ENCODE measurements at places on chromosomes 6 and 20.

- no peak within 1 kb of the TSS for H3K27ac ChIP-seq
- no peak for DNase-seq
Observed at GRCh38 chr6:30163090-30163917, at the start of gene TRIM15. TSS of gene TRIM15 (plus strand) at chr6:30163546. CDS start at chr6:30163685, 139 bp downstream.

GRCh38 chr6:31587791-31588777 lies 2.0 kb downstream of the LST1 start:
- no peak overlapping the region for H3K27ac ChIP-seq
- no peaks in the 10 kb centered on the region for H3K36me3 ChIP-seq
- no peak for DNase-seq
- peaks cover under 1% of the 10 kb centered on the region for H3K27me3 ChIP-seq
- no peak overlapping the region for H3K4me3 ChIP-seq

GRCh38 chr20:33159713-33160112 lies 8.2 kb upstream of the BPIFA2 start:
- no peaks in the 10 kb centered on the region for H3K36me3 ChIP-seq
- peaks cover 5% of the 10 kb centered on the region for H3K27me3 ChIP-seq
- H3K4me3 ChIP-seq = no peak overlapping the region
- no peak for DNase-seq
- no peaks in the 10 kb centered on the region for H3K4me1 ChIP-seq

GRCh38 chr6:30260036-30260504 lies 46.9 kb upstream of the TRIM26 start:
- H3K27me3 ChIP-seq = peaks cover 9% of the 10 kb centered on the region
- DNase-seq = no peak
- peak overlapping the region; percentile 68 for H3K4me3 ChIP-seq

DNA sequence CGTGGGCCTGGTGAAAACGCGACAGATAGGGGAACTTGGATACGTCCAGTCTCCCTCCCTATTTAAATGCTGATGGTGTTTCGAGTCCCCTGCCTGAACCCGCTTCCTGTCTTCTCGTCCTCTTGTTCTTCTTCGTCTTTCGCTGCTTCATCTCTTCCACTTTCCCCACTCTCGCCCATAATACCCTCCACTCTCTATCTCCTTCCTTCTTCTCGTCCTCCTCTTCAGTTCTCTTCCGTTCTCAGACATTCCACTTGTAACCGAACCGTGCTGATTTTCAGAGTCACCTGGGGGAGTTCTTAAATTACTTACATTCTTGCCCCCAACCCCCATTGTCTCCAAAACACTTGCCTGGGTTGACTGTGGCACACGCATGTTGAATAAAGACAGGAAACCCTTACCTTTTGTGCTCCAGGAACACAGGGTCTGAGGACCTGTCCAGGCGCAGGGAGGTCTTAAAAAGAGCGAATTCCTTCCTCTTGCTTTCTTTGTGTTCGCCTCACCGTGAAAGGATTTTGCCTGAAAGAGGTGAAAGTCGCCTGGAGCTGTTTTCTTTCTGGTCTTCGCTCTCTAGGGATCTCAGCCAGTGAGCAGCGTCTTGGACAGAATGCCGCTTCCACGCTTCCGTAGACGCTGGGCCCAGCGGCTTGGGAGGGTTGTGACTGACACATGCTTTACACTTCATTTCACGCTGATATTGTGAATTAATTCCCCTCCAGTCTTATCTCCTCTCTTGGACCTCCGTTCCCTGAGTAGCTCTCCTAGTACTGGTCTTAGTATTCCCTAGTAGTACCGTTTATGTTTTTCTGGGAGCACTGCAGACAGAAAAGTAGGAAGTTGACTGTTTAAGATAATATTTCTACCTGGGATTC lies 184.0 kb downstream of the GPX5 start:
- peak overlapping the region; percentile 95 for H3K27ac ChIP-seq
- H3K4me3 ChIP-seq = peak overlapping the region; percentile 94
- peaks cover 2% of the 10 kb centered on the region for H3K27me3 ChIP-seq

- H3K27me3 ChIP-seq = no peaks in the 10 kb centered on the region
- H3K27ac ChIP-seq = no peak overlapping the region
- no peak for DNase-seq
Observed at GRCh38 chr6:118872726-118873125, 21.2 kb upstream of the ASF1A start.

DNA sequence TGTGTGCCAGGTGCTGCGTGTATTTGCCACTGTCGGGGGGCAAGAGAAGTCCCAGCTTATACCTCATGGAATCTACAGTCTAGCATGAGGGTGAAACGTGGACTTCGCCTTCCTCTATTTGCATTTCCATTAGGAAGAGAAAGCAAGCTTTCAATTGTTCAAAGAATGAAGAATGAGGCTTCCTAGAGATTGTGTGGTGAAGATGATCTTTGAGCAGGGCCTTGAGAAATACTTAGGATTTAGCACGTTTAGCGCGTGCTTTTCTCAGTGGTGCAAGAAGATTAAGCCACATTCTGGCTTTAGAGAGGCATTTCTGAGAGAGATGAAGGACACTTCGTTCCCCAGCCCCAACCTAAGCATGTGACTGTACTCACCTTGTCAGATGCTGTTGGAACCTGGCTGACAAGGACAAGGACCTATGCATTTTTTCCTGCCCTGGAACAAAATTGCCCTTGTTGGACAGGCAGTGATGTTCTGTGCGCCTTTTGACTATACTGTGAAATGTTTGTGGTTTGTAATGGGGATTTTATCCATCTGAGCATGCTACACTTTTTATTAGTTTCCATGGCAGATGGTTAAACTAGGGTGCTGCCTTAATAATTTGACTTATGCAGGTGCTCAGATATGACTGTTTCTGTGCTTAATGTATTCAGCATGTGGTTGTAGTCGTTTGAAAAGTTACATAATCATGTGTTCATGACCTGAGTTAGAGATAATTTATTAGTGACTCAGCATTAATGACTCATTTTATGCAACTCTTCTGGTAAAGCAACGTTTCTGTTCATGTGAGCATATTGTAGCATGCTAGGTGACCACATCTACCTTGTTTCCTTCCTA lies 10.7 kb downstream of the TULP4 start:
- H3K4me3 ChIP-seq = no peak overlapping the region
- DNase-seq = no peak
- H3K27ac ChIP-seq = no peak overlapping the region
- no peaks in the 10 kb centered on the region for H3K36me3 ChIP-seq
- peaks cover 7% of the 10 kb centered on the region for H3K4me1 ChIP-seq

DNA sequence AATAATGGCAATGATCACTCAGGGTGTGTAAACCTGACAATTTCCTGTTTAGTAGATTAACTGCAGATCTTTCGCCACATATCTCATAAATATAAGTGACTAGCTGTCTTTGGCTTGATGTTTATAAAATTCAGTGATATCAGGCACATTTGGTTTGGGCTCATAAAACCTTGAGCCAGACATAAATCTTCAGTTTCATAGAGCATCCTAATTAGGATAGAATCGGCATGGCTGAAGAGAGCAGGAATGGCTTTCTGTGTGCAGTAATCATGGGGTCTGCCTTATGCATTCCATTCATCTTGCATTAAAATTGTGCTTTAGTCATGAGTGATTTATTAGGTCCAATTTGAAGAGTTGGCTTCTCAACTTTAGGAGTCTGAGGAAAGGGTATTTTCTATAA lies 27.2 kb downstream of the AIG1 start:
- no peaks in the 10 kb centered on the region for H3K36me3 ChIP-seq
- DNase-seq = no peak
- no peak overlapping the region for H3K4me3 ChIP-seq

GRCh38 chr6:82246802-82247504 lies 591 bp downstream of the IBTK start:
- peak overlapping the region; percentile 95 for H3K27ac ChIP-seq
- H3K36me3 ChIP-seq = no peaks in the 10 kb centered on the region
- peak overlapping the region; percentile 96 for H3K4me3 ChIP-seq
- H3K4me1 ChIP-seq = peaks cover 24% of the 10 kb centered on the region
- H3K27me3 ChIP-seq = no peaks in the 10 kb centered on the region

- peaks cover 6% of the 10 kb centered on the region for H3K4me1 ChIP-seq
- no peak overlapping the region for H3K27ac ChIP-seq
- peaks cover 9% of the 10 kb centered on the region for H3K27me3 ChIP-seq
- DNase-seq = no peak
- no peak overlapping the region for H3K4me3 ChIP-seq
Observed at GRCh38 chr20:9066191-9066590, 2.7 kb upstream of the PLCB4 start.

GRCh38 chr20:46349035-46349741 lies 40.9 kb upstream of the CDH22 start:
- H3K4me3 ChIP-seq = peak overlapping the region; percentile 18
- no peak overlapping the region for H3K27ac ChIP-seq
- peaks cover 17% of the 10 kb centered on the region for H3K27me3 ChIP-seq
- peak; percentile 81 for DNase-seq
- peaks cover 19% of the 10 kb centered on the region for H3K4me1 ChIP-seq

GRCh38 chr6:163814494-163815364 lies 400.2 kb downstream of the QKI start:
- no peaks in the 10 kb centered on the region for H3K36me3 ChIP-seq
- no peaks in the 10 kb centered on the region for H3K27me3 ChIP-seq
- no peak overlapping the region for H3K4me3 ChIP-seq
- no peaks in the 10 kb centered on the region for H3K4me1 ChIP-seq
- DNase-seq = no peak

GRCh38 chr6:137094411-137095008 lies 49.7 kb upstream of the IL20RA start:
- peak; percentile 55 for DNase-seq
- H3K36me3 ChIP-seq = no peaks in the 10 kb centered on the region
- peaks cover 2% of the 10 kb centered on the region for H3K4me1 ChIP-seq
- H3K27ac ChIP-seq = no peak overlapping the region
- H3K4me3 ChIP-seq = no peak overlapping the region
- H3K27me3 ChIP-seq = peaks cover 1% of the 10 kb centered on the region

DNA sequence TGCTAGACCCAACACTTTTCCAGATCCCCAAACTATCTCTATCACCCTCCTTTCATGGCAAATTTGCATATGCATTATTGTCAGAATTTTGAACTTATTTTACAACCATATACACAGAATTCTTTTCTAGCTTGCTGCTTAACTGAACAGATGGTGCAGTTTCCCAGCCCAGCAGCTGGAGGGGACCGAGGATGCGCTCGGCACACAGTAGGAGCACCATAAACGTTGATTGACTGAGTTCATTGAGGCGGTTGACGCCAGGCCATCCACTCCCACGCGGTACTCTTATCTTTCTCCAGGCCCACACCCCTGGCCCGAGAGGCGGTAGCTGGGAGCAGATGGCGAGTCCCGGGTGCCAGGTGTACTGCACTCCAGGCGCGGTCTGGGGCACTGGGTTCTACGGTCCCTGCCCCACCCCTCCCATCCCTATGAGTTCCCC lies 6.8 kb upstream of the SOX4 start:
- no peak for DNase-seq
- no peaks in the 10 kb centered on the region for H3K36me3 ChIP-seq
- H3K27me3 ChIP-seq = peaks cover 4% of the 10 kb centered on the region
- H3K27ac ChIP-seq = peak overlapping the region; percentile 75
- peaks cover 11% of the 10 kb centered on the region for H3K4me1 ChIP-seq

DNA sequence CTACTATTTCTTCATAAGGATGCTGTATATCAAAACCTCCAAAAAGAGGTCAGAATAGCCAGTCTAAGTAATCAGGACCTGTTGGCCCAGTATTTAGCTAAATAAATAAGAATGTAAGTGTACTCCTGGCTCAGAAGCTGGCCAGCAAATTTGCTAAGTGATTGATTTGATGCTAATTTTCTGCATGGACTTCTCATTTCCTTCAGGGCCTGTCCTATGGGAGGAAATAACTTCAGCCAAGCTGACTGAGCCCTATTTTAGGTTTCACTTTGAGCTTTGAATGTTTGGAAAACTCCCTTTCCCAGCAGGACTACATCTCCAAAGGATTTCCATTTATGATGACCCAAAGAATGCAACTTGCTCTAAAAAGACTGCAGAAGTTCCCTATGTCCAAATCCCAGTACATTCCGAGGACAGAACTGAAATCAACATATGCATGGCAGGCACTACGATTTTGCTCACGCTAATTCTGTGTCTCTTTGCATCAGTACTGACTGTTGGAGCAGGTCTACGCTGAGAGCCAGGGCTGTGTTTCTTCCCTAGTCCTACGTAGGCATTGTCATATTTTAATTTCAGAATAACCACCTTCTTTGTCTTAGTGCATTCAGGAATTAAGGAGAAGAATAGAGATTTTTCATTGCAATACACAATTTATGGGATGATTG lies 441.4 kb upstream of the PLCB4 start:
- no peak for DNase-seq
- H3K27me3 ChIP-seq = no peaks in the 10 kb centered on the region

GRCh38 chr20:10352934-10353824 lies 80.8 kb downstream of the MKKS start:
- no peak overlapping the region for H3K4me3 ChIP-seq
- H3K4me1 ChIP-seq = peaks cover 22% of the 10 kb centered on the region
- no peak for DNase-seq
- H3K27ac ChIP-seq = no peak overlapping the region

DNA sequence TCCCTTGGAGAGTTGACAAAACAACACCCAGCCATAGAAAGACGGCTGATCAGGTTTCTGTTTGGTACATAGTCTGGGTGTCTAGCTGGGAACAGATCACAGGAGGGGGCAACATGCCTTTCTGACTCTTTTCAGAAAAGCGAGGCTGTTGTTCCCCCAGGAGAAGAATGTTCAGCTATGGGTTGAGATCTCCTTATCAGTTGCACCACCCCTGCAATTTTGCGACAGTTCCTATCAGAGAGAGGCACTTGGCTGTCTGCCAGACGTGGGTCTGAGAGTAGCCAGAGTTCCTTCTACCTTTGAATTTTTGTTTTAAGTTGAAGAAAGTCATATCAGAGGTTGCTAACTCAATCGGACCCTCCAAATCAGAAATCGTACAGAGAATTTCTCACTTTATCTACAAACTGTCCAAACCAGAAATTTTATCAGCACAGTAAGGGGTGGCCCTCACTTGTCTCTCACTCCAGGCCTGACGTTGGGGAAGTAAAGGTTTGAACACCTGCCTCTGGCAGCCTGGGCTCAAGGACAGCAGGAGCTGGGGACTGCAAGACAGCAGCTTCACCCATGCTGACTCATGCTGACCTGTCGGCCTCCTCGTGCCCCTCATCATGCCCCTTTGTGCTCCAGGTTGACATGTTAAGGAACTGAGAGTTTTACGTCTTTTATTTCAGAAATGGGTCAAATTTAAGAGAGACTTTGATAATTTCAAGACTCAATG lies 42.3 kb downstream of the TMC2 start:
- H3K4me3 ChIP-seq = no peak overlapping the region
- H3K27ac ChIP-seq = no peak overlapping the region
- no peaks in the 10 kb centered on the region for H3K27me3 ChIP-seq
- no peaks in the 10 kb centered on the region for H3K4me1 ChIP-seq
- no peaks in the 10 kb centered on the region for H3K36me3 ChIP-seq

- H3K27ac ChIP-seq = no peak overlapping the region
- no peak for DNase-seq
Observed at GRCh38 chr6:46899659-46900058, 22.1 kb downstream of the ADGRF5 start.

- no peak overlapping the region for H3K27ac ChIP-seq
- no peaks in the 10 kb centered on the region for H3K27me3 ChIP-seq
- H3K36me3 ChIP-seq = no peaks in the 10 kb centered on the region
- DNase-seq = no peak
- no peak overlapping the region for H3K4me3 ChIP-seq
Observed at GRCh38 chr6:81984599-81984998, 232.1 kb upstream of the TENT5A start.
